ENCODE measurements at places on chromosomes 3 and 15.
A peak's percentile ranks its signal among the peaks of the same experiment; 100 is the strongest.

DNA sequence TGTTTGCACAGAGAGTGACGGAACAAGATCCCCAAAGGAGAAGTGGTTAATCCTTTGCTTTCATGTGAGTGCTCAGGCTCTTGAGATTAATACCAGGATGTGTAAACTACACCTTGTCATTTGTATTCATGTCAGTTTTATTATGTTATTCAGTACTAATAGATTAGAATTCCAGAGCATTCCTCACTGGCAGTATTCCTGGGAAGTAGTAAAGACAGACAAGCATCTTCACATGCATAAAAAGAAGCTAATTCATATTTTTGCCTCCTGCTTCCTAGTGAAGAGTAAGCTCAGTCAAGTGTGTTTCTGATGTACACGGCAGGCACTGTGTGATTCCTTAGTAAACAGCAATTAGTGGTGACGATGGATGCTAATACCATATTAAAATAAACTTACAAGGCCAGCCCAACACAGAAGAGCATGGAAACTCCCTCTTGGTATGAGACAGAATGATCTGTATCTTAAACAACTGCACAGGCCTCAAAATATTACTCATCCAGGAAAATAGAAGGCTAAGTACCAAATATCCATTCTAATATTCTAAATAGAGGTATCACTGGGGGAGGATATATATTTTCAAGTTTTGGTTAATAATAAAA lies 336.8 kb upstream of the MCTP2 start:
- no peak for DNase-seq

GRCh38 chr15:67805666-67806516 lies 19.4 kb upstream of the SKOR1 start:
- DNase-seq, result no peak

DNA sequence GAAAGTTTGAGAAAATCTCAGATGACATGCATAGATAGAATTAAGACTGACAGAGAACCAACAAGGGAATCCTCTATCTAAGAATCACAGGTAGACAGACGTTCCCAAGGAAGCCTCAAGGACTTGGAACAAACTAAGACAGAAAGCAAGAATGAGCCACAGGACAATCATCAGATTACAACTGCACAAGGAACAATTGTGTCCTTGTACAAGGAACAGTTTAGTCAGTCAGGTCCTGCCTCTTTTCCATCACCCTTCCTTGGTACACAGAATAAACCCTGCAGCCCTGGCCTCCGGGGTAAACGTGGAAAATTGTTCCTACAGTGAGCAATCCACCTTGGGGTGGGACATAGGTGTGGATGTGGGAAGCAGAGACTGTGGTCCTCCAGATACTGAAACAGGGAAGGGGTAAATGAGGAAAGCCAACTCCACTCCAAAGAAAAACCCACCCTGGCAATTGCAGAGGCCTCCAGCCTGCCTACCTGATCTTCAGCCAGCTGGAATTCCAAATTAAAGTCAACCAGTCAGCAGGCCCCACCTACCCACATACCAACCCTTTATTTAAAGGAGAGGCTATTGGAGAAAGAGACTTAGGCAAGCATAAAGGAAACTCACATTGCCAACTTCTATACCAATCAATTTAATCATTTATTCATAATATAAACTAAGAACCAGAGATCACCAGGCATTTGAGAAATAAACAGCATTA lies 73.4 kb downstream of the ULK4 start:
- DNase-seq, result no peak

DNA sequence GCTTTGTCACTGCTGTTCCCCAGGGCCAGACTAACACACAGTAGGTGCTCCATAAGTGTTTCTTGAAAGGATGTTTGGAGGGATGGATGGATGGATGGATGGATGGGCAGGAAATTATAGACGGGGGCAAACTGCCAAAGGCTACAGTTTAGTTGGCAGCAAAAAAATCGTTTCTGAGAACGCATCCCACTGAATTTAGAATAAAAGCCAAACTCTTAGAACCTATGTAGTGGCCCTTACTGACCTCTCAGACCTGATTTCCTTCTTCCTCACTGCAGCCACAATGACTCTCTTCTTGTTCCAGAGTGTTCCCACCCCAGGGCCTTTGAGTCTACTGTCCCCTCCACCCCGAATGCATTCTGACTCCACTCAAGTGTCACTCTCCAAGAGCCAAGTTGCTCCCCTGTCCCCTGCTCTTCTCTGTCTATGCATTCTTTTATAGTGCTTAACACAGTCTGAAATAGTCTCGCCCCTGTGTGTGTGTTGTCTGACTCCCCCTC lies 5.2 kb upstream of the GATA2 start:
- DNase-seq, result no peak

DNA sequence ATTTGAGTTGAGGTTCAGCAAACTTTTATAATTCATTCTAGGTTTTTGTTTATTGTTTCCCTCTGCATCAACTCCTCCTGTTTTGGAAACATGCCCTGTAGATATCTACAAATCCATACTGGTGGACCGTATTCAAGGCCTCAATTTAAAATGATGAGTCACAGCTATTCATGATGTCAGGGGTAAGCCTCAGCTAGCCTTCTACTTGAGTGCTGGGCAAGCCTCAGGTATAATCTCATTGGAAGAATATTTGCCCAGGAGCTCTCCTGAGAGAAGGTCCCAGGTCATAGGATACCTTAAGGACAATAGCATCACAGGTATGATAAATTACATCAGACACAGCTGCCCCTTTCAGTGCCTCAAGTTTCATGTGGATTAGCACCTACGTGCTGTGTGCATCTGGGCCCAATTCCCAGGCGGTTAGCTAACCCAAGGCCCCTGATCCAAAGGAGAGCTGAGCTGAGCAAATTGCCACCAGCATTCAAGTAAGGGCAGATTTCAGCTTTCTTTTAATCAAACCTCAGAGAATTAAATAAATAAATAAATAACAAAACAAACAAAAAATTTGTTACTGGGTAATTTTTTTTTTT lies 87.5 kb downstream of the KCNMB2 start:
- DNase-seq, result no peak

- no peak for DNase-seq
Observed at GRCh38 chr15:46856839-46857502, 860.3 kb upstream of the SEMA6D start.

GRCh38 chr3:71109241-71109976 lies 474.1 kb downstream of the FOXP1 start:
- DNase-seq, result no peak

DNA sequence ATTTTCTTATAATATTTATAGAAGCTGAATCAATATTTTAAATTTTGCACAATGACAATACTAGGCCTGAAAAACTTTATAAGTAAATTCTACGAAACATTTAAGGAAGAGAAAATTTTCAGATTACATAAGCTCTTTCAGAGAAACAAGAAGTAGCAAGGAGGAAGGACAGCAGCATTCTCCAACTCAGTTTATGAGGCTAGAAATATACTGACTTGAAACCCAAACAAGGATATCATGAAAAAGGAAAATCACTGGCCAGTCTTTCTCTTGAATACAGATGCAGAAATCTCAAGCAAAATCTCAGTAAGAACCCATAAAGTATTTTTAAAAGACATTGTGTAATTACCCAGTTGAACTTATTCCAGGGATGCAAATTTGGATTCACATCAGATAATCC lies 121.3 kb downstream of the STAC start:
- DNase-seq, result no peak

- DNase-seq, result no peak
Observed at GRCh38 chr3:120274739-120275167, 10.3 kb downstream of the GPR156 start.

GRCh38 chr3:48974076-48974864 lies 15.8 kb upstream of the P4HTM start:
- DNase-seq, result no peak

DNA sequence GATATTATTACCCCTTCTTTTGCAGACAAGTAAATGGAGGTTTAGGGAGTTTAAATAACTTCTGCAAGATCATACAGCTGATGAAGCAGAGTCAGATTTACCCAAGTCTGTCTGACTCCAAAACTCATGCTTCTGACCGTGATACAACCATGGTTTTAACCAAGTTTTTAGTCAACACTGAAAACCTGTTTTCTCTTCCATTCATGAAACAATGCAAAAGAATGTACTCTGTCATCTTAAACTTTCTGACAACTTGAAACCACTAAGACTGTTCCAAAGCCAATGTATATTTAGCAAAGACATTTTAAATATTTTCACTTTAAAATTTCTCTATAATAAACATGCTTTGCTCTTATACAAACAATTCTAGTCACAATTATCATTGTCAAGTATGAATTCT lies 77.0 kb upstream of the RBMS3 start:
- DNase-seq, result no peak

DNA sequence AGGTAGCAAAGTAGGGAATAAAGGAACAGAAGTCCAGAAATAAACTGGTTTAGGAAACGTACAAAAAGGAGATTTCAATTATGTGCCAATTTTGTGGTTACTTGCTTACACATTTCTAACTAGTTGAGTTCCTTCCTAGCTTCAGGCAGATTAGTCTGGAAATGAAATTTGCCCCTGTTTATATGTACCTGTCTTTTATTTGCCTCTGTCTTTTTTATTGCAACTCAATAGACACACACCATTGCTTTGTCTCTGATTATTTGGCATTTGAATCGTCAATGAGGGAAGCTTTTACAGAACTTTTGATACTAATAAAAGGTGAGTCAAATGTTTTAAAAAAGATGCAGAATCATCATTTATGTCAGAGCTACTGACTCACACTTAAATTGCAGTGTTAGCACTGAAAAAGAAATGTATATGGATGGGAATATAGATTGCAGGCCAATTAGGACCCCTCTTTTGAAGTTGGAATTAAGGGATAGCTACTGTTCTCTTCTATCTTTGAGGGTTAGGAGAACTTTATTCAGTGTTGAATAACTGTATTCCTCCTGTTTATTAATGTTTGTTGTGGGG lies 60.5 kb downstream of the TRAK1 start:
- DNase-seq, result no peak

DNA sequence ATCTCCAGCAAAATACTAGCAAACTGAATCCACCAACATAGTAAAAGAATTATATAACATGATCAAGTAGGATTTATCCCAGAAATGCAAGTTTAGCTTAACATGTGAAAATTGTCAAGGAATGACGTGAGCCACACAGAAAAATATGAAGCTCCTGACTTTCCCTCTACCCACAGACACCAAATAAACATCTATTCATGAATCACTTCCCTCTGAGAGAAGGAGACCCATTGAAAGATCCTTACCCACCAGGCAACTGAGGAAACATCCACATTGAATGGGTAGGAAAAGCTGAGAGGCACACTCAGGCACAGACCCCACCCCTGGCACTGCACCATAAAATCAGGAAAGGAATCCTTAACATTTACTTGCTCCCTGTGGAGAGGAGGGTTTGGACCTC lies 102.2 kb upstream of the MANF start:
- no peak for DNase-seq

DNA sequence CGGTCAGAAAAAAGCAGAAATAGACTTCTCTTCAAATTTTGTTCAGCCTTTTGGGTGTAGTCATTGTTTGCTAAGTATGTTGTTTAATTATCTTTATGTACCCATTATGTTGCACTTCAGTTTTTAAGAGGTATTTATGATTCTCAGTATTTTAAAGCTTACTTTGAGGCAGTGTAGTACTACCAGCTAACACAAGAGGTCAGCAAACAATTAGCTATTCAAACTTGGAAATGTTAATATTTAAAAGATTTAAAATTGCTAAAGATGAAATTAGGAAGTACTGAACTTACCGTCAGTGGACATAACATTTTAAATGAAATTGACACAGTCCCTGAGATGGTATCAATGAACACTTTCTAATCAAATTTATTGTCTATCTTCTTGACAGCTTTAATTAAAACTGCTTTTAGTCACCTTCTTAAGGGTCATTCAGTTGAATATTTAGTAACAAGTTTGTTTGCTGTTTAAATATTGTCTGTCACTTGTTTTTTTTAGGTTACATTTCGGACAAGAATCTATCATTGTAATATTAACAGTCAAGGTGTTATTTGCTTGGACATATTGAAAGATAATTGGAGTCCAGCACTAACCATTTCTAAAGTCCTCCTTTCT lies 28.1 kb downstream of the NKIRAS1 start:
- DNase-seq, result no peak

GRCh38 chr15:69375151-69375790 lies 38.9 kb upstream of the KIF23 start:
- DNase-seq, result no peak

DNA sequence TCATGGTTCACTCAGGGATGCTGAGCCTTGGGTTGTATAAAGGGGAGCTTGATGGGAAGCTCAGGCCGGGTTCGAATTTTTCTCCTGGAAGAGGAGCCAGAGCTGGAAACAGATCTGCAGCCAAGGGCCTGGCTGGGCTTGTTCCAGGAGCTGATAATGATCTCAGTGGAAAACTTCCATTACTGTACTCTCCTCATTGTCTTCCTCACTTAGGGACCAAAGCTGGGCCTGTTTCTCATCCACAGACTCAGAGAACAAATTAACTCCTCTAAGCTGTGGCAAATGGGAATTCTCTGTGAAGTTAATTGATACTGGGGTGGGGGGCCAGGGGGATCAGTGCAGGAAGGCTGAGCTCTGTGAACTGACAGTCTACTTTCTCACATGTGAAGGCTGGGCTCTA lies 92.0 kb downstream of the PRICKLE2 start:
- no peak for DNase-seq

- no peak for DNase-seq
Observed at GRCh38 chr15:53126144-53126543, 336.0 kb upstream of the ONECUT1 start.

DNA sequence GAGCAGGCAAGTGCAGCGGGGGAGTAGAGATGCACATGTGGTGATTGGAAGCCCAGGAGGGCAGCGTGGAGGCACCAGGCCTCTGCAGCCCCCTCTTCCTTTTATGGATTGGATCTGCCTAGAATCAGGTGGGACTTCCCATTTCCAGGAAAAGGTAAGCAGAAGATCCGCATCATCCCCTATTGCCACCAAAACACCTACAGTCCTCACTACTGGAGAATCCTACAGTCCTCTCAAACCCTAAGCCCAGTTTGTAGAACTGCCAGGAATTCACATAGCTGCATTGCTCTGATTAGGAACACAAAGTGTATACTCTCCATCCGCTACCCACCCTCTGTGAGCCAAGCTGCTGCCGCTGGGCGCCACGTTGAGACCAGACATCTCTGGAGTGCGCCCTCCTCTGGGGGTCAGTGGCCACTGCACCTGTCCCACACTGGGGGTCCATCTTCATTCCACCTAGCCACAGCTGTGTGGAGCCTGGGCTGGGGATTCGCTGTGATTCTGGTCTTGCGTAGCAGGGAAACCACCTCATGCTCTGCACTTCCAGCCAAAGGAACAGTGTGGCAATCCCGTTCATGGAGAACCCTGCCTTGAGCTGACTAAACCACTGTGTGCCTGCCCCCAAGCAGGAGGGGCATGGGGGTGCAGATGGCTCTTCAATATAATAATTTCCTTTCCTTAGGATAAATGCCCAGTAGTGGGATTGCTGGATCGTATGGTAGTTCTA lies 88.9 kb upstream of the PTX3 start:
- DNase-seq, result peak; percentile 89

- DNase-seq, result no peak
Observed at GRCh38 chr3:164222197-164222596, 856.1 kb downstream of the SI start.

DNA sequence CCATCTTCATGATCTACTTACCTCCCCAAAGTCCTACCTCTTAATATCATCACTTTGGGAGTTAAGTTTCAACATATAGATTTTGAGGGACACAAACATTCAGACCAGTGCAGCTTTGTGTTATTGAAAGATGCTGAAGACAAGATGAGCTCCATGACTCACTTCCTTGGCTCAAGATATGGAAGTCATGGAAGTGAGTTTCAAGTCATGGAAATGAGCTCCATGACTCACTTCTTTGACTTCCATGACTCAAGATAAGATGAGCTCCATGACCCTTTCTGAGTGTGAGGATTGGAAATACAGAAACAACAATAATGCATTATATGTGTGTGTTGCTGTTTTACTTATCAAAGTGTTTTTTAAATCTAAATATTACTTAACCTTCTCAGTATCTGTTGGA lies 170.2 kb upstream of the TPRG1 start:
- no peak for DNase-seq

Data from WTC11 (cell line).